D341Med (cell line): ENCODE measurements at places on chromosomes 2 and 18.

- no peak for DNase-seq
Measured at GRCh38 chr18:45602926-45603325, 12.3 kb upstream of the SLC14A2 start.

DNA sequence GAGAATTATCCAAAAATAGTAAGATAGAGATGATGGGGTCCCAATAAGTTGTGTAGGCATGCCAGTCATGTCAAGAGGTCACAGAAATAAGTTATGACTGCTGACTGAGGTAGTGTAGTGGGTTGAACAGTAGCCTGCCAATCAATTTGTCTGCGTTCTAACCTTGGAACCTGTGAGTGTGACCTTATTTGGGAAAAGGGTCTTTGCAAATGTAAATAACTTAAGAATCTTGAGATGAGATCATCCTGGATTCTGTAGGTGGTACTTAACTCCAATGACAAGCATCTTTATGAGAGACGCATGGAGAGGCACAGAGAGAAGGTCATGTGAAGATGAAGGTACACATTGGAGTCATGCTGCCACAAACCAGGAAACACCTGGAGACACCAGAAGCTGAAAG lies 31.0 kb downstream of the ACVR1 start:
- no peak for DNase-seq

DNA sequence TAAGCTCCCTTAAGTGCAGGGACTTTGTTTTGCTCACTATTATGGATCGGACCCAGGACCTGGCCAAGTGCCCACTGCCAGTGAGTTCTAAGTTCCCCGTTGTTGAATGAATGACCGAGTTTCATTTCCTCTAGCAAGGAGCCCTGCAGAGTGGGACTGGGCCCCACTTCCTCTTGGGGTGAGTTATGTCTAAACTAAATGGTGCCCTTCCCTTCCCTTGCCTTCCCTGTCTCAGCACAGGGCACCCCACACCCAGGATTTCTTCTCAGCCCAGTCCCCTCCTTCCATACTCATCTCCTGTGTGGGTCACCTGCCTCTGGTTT lies 195.3 kb upstream of the HS6ST1 start:
- no peak for DNase-seq

DNA sequence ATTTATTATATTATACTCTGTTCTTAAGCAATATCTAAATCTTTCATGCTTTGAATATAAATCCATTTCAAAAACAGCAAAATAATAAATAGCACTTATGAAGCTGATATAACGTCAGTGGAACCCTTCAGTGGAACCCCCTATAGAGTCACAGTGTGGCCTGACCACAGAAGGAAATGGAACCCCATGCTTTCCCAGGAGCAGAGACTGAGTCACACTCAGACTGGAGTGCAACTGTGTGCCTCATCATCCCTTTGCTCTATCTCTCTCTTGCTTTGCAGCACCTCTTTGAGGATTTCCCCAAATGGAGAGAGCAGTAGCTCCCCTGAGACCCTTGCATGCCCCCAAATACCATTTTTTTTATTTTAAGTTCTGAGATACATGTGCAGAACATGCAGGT lies 13.1 kb downstream of the NXPH2 start:
- DNase-seq: no peak

- no peak for DNase-seq
Measured at GRCh38 chr2:119076713-119077112, 81.8 kb downstream of the C1QL2 start.
